T-helper 2 cell (primary cell): ENCODE measurements at places on chromosomes 2 and 18.

DNA sequence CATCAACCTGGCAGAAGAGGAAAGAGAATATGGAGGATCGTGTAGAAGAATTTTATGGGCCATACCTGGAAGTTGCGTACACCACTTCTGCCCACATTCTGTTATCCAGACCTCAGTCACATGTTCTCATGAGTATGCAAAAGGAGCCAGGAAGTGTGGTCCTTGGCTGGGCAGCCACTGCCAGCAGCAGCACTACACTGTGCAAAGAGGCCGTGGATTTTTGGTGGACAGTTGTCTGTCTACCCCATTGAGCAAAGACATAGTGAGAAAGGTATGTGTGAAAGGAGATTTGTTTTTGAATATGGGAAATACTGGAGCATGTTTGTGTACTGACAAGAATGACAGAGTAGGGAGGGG, 68.1 kb downstream of the SDC1 start:
- DNase-seq = no peak

GRCh38 chr2:190615555-190616200, 33.2 kb upstream of the NAB1 start:
- DNase-seq = no peak

- no peak for DNase-seq
Observed at GRCh38 chr2:234686088-234686890, 189.4 kb upstream of the ARL4C start.

GRCh38 chr2:28670856-28671255, 80.8 kb upstream of the PPP1CB start:
- DNase-seq = no peak

DNA sequence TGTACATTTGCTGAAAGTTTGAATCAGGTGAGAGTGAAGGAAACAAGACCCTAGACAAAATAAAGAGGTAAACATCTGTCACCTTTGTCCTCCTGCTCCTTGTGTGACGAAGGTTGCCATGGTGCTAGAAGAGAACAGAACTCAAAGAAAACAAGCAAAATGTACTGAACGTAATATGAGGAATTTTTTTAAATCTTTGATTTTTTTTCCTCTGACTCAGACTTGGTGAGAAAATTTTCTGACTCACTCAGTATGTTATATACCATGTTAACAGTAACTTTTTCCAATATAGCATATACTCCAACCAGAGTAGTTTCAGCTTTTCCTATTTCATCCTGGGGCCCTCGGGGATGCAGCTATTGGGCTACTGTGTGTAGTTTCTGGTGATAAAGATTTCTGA, 2114.6 kb upstream of the PIK3C3 start:
- no peak for DNase-seq

DNA sequence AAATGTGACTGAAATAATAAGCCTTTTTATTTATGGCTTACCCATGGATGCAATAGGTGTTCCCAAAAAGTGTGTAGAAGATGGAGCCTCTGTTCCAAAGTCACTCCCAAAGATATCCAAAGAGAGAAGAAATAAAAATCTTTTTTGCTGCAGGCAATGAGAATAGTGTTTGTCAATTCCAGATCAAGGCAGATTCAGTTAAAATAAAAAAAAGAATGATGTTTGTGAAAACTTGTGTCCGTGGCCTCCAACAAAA, 43.9 kb downstream of the COMMD1 start:
- no peak for DNase-seq

GRCh38 chr2:218261423-218262236, 815 bp downstream of the GPBAR1 start:
- DNase-seq = no peak

- DNase-seq = no peak
Observed at GRCh38 chr2:71683070-71683469, 229.7 kb downstream of the DYSF start.

DNA sequence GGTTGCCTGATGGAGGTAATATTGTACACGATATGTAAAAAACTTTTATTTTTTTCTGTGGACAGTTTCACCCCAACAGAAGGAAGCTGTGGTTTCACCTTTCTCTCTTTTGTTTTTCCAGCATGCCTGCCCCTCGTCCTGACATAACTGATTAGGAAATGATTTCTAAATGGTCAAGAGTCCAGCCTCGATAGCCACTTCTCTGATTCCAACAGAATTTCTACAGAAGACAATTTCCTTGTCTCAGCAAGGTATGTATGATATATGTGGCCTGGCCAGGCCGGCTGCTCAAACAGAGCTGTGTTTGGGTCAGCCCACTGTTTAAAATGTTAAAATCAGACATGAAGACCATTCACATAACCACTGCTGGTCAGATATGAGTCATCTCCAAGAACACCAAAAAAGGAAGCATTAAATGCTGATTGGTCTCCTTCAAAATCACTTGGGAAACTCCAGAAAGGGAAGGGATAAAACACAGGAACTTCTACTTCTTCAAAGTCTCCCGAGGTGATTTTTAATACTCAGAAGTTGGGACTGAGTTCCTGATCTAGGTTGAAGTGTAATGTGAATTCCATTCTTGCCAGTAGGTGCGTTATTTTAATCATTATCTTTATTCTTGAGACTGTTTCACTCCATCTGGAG, 22.3 kb downstream of the ATP8B1 start:
- no peak for DNase-seq

GRCh38 chr2:71557321-71557720, 104.0 kb downstream of the DYSF start:
- DNase-seq = no peak

- DNase-seq = no peak
Observed at GRCh38 chr2:179702912-179703311, 158.5 kb downstream of the ZNF385B start.

- no peak for DNase-seq
Observed at GRCh38 chr2:239596792-239597191, 196.0 kb upstream of the HDAC4 start.

DNA sequence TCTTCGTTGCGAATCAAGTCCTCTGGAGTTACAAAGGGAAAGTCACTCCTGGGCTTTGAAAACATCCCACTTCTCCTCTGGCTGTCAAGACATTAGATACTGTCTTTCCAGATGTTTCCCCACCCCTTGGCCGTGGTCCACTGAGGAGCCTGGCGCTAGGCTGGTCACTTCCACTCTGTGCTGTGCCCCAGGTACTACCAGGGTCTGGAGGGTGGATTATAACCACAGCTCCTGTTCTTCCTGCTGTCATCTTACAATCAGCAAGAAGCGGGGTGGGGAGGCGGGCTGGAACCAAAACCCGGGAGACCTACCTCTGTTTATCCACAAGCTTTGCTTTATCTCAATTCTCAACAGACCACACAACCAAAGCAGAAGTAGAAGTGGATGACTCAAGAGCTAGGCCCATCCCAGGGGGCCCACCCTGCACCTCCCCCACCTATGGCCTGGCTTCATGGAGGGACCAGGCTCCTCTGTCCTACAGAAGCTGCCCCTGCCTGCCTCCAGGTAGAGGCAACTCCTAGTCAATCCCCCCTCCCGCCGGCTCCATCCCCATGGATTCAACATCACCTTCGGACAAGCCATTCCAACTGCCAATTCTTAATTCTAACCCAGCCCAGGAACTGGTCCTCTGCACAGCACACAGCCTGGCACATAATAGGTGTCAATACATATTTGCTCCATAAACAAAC, 17.8 kb downstream of the SMAD7 start:
- DNase-seq = no peak

- DNase-seq = no peak
Observed at GRCh38 chr2:179341152-179341866, 76.7 kb upstream of the SESTD1 start.

DNA sequence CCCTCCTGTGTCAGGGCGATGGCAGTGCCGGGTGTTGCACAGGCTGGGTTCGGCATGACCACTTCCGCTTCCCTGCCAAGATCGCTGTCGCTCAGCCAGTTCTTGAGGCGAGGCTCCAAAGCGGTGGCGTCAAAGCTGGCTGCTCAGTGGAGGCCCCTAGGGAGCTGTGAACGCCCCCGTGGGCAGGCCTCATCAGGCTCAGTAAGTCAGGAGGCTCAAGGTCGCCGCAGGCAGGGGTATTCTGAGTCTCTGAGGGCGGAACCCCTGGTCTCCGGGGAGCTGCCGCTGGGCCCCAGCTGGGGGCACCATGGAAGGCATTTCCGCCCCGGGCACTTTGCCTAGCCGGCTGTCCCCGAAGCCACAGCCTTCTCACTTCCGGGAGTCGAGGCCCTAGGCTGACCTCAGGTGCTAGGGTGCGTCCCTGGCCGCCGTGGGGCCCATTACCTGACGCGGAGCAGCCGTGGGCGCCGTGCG, 210.4 kb downstream of the SOCS6 start:
- no peak for DNase-seq

DNA sequence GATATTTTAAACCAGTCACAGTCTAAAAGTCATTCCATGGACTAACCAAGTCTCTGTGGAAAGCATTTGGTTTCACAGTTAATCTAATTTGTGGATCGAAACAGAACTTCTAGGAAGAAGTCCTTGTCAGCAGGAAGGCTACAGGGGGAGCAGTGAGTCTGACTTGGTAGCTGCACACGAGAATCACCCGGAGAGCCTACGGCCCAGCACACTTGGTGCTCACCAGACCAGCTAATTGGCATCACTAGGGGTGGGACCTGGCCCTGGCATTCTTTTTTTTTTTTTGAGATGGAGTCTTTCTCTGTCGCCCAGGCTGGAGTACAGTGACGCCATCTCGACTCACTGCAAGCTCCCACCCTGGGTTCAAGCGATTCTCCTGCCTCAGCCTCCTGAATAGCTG, 97.7 kb downstream of the ZNF532 start:
- no peak for DNase-seq

GRCh38 chr2:181458871-181459270, 1.7 kb downstream of the ITGA4 start:
- no peak for DNase-seq

GRCh38 chr2:222297600-222297935, 1.2 kb downstream of the PAX3 start:
- no peak for DNase-seq

- no peak for DNase-seq
Observed at GRCh38 chr18:60100778-60101177, 201.0 kb downstream of the PMAIP1 start.

GRCh38 chr2:189913821-189914220, 129.6 kb downstream of the PMS1 start:
- DNase-seq = no peak

- no peak for DNase-seq
Observed at GRCh38 chr2:228329282-228329681, 147.8 kb upstream of the SPHKAP start.

DNA sequence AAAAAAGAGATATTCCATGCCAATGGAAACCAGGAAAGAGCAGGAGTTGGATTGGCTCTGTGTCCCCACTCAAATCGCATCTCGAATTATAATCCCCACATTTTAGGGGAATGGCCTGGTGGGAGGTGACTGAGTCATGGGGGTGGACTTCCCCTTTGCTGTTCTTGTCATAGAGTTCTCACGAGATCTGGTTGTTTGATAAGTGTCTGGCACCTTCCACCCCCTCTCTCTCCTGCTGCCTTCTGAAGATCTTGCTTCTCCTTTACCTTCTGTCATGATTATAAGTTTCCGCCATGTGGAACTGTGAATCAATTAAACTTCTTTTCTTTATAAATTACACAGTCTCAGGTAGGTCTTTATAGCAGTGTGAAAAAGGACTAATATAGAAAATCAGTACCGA, 355.6 kb downstream of the NBAS start:
- no peak for DNase-seq

DNA sequence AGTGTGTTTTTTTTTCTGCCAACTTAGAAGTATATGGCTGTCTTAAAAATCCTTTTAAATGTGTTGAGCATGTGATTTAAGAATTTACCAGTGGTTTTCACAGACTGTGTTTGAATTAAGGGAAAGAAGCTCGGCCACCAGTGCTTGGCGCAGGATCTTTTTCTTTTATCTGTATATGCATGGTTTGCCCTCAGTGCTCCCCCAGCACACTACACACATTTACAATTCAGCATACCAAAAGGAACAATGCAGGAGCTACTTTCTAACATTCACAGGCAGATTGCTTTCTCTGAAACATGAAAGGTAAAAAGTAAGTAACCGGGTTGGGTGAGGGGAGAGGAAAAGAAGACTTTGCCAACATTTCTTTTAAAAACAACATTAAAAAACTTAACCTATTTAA, 3.9 kb downstream of the SALL3 start:
- DNase-seq = no peak

DNA sequence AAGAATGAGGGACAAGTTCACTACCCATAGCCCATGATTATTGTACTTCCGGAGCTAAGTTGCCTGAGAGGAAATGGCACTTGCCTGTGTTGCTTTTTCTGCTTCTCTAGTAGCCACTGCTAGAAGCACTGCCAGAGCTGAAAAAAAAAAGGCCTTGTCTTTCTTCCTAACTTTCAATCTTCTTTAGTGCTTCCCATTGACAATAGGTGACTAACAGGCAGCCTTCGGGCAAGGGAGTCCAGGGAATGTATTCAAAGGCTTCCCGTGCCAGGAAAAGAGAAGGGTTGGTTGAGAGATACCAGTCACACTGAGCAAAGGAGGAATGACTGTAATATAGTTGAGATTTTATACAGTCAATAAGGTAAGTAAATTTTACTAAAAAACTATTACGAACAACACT, 242.0 kb downstream of the CALCRL start:
- DNase-seq = no peak

DNA sequence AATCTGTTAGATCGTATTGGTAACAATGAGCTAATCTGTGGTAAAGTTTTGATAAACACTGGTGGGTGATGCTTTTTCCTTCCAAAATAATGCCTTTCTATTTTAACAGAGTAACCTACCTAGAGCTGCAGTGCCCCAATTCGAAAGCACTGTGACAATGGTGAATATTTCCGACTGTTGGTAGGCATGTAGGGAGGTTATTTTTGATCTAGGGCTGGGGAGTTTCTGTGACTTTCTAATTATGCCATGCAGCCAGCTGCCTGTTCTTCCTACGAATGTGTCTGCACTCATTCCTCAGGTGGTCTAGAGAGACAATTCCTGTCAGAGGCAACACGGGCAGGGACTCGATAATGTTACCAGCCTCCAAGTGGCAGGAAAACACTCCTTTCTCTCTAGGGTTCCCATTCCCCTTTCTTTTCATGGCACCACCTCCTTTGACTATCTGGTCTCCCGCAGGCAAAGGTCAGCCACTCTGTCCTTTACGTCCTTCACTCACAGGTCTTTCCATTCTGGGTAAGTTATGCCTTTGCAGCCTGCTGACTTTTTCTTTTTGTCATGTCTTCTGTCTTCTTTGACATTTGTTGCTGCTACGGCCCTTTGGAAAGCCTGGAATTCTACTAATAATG, 167.2 kb upstream of the MGAT5 start:
- no peak for DNase-seq

DNA sequence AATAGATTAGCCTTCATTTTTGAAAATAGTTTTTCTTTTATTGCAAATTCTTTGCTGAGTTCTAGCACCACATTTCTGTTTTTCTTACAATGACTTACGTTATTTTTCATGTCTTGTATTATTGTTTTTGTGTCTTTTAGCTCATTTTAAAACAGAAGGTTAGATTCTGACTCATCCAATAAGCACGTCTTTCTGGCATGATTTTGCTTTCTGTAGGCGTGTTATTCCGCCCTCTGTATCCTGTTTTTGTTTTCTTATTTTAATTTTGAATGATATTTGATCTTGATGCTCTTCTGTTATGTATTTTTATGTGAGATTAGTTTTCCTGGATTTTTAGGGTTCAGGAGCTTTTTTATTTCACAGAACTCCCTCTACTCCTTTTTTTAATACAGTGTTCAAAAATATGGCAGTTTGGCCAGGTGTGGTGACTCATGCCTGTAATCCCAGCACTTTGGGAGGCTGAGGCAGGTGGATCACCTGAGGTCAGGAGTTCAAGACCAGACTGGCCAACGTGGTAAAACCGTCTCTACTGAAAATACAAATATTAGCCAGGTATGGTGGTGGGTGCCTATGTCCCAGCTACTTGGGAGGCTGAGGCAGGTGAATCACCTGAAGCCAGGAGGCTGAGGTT, 145.0 kb downstream of the CLIP4 start:
- no peak for DNase-seq
